CD4-positive, alpha-beta memory T cell (primary cell): ENCODE measurements at places on chromosomes 2 and 18. TPM values are rescaled to one million over a fixed set of nuclear protein-coding genes. Genes with fewer than 3 reads are reported as not detected.

KCNIP3 gene
- polyA plus RNA-seq, result not detected

OBSL1 gene
- not detected for polyA plus RNA-seq

CPLX4 gene
- polyA plus RNA-seq, result not detected

CRYGC gene
- not detected for polyA plus RNA-seq

SCN1A gene
- polyA plus RNA-seq, result not detected

SH3BP4 gene
- polyA plus RNA-seq, result not detected

IRS1 gene
- polyA plus RNA-seq, result 0.03 TPM

XDH gene
- not detected for polyA plus RNA-seq

DNA sequence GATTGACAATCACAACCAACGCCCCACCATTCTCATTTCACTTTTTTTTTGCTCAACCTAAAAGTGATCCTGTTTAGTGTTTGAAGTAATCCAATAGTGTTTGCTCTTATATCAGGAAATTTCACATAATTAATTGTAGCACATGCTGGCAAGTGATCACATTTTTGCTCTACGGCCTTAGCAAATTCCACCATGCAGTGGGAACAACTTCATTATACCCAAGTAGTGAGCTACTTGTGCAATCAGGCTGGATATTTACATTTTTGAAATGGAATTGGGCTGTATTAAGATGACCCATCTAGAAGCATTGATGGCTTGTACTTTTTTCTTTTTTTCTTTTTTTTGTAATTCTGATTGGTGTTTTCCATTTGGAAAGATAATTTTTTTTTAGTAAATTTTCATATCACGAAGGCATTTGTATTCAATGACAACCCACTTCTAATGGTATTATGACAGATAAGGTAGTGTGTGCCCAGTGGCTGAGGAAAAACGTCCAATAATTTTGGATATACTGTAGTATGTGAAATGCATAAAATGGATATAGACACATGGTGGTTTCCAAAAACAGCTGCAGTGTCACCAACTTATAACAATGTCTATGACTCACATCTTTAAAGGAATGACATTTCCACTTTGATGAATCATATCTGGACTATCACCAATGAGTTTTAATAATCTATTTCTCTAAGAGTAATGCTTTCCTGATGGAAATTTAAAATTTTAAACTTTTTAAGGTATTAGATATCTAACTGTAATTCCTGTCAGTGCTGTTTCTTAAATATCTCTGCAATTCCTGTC lies 130.6 kb downstream of the COL6A3 start:
- H3K36me3 ChIP-seq, result no peaks in the 10 kb centered on the region
- no peaks in the 10 kb centered on the region for H3K4me1 ChIP-seq
- no peaks in the 10 kb centered on the region for H3K27me3 ChIP-seq
- no peak overlapping the region for H3K4me3 ChIP-seq

- no peaks in the 10 kb centered on the region for H3K36me3 ChIP-seq
- H3K4me3 ChIP-seq, result peak overlapping the region; percentile 60
- peak overlapping the region; percentile 61 for H3K27ac ChIP-seq
- peaks cover 17% of the 10 kb centered on the region for H3K4me1 ChIP-seq
- no peaks in the 10 kb centered on the region for H3K27me3 ChIP-seq
Observed at GRCh38 chr2:36597003-36597531, 901 bp downstream of the FEZ2 start.

DNA sequence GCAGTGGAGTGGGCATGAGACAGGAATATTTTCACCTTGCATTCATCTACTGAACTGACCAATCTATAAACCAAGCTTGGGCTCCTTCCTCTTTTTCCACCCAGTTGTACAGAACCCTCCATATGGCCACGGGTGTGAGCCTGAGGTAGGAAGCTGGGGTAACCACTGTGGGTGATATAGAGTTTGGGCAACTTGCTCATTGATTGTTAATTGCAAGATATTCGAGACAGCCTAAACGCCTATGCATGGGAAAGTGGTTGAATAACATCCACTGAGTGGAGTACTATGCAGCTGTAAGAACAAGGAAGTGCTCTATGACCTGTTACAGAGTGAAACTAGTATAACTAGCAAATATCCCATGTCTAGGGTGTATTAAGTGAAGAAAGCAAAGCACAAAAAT lies 7.3 kb upstream of the VAPA start:
- H3K4me1 ChIP-seq, result no peaks in the 10 kb centered on the region
- DNase-seq, result no peak
- H3K27ac ChIP-seq, result no peak overlapping the region

- no peaks in the 10 kb centered on the region for H3K27me3 ChIP-seq
- H3K4me3 ChIP-seq, result no peak overlapping the region
- H3K4me1 ChIP-seq, result peaks cover 15% of the 10 kb centered on the region
- no peaks in the 10 kb centered on the region for H3K36me3 ChIP-seq
- no peak for DNase-seq
Observed at GRCh38 chr2:241942416-241943208, 73.1 kb downstream of the RTP5 start.

DNA sequence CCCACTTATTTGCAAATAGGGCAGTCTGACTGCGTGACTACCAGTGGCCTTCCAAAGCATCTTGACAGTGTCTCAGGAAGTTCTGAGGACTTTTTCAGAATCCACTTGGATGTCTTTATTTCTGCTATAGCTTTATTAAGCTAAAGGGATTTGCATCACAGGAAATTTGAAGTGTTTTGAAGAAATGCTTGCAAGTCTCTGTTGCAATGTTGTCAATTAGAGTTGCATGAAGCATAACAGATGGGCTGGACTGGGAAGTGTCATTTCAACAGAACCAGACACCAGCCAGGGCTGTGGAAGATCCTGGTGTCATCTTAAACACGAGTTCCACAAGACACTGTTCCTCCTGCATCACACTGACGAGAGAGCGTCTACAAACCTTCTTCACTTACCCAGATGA lies 224.5 kb downstream of the EN1 start:
- H3K4me1 ChIP-seq, result no peaks in the 10 kb centered on the region
- no peak overlapping the region for H3K27ac ChIP-seq
- H3K27me3 ChIP-seq, result no peaks in the 10 kb centered on the region
- no peak overlapping the region for H3K4me3 ChIP-seq

GRCh38 chr2:222418739-222419138 lies 5.6 kb upstream of the SGPP2 start:
- no peak overlapping the region for H3K27ac ChIP-seq
- no peak for DNase-seq
- H3K27me3 ChIP-seq, result no peaks in the 10 kb centered on the region
- H3K36me3 ChIP-seq, result no peaks in the 10 kb centered on the region
- no peak overlapping the region for H3K4me3 ChIP-seq
- H3K4me1 ChIP-seq, result peaks cover 8% of the 10 kb centered on the region

- DNase-seq, result no peak
- H3K27ac ChIP-seq, result no peak overlapping the region
- H3K36me3 ChIP-seq, result no peaks in the 10 kb centered on the region
- no peak overlapping the region for H3K4me3 ChIP-seq
- H3K4me1 ChIP-seq, result no peaks in the 10 kb centered on the region
Observed at GRCh38 chr18:55166260-55166598, 207.0 kb upstream of the CCDC68 start.

- no peaks in the 10 kb centered on the region for H3K27me3 ChIP-seq
- no peak overlapping the region for H3K4me3 ChIP-seq
- H3K36me3 ChIP-seq, result no peaks in the 10 kb centered on the region
- H3K27ac ChIP-seq, result no peak overlapping the region
- no peaks in the 10 kb centered on the region for H3K4me1 ChIP-seq
Observed at GRCh38 chr2:155871940-155872339, 460.6 kb downstream of the NR4A2 start.

- H3K36me3 ChIP-seq, result peaks cover 7% of the 10 kb centered on the region
- H3K27ac ChIP-seq, result peak overlapping the region; percentile 84
- H3K4me3 ChIP-seq, result no peak overlapping the region
- H3K27me3 ChIP-seq, result no peaks in the 10 kb centered on the region
Observed at GRCh38 chr18:77051581-77052296, 80.8 kb downstream of the MBP start.

GRCh38 chr18:8658858-8659485 lies 46.4 kb upstream of the MTCL1 start:
- no peak for DNase-seq
- no peaks in the 10 kb centered on the region for H3K36me3 ChIP-seq
- H3K27me3 ChIP-seq, result peaks cover 4% of the 10 kb centered on the region
- H3K4me3 ChIP-seq, result no peak overlapping the region
- no peaks in the 10 kb centered on the region for H3K4me1 ChIP-seq

GRCh38 chr2:231687133-231687852 lies 21.0 kb upstream of the PTMA start:
- H3K27me3 ChIP-seq, result peaks cover 3% of the 10 kb centered on the region
- no peaks in the 10 kb centered on the region for H3K4me1 ChIP-seq
- no peak overlapping the region for H3K27ac ChIP-seq
- no peak overlapping the region for H3K4me3 ChIP-seq

DNA sequence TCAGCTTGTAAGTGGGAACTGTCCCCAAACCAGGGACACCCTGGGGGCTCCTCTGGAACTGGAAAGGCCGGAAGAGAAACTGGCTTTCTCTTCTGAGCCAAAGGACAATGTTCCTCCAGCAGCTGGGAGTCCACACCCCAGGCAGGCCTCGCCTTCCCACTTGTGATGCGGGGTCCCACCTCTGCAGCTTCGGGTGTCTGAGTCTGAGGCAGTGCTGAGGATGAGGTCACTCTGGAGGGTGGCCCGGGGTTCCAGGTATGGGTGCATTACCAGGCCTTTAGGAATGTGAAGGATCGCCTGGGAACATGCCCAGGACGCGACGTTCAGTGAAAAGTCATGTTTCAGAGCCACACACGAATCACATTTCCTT lies 18.2 kb upstream of the BOK start:
- H3K4me3 ChIP-seq, result no peak overlapping the region
- H3K27ac ChIP-seq, result no peak overlapping the region
- H3K36me3 ChIP-seq, result no peaks in the 10 kb centered on the region

DNA sequence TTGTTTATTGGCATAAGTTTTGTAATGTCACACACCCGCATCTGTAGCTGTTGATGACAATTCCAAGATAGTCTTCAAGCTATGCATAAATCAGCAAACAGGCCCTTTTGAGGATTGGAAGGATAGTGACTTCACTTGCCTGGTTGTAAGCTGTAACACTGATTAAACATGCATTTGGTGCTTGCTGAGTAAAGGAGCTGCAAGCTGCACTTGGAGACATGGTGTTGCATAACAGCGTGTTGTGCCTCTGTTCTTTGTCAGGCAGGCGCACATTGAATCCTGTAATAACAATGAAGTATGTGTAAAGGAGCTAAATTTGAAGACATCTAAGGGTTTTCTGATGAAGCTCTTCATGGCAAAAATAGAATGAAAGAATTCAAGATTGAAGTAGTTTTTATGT lies 68.7 kb upstream of the TTC27 start:
- no peak for DNase-seq
- H3K4me3 ChIP-seq, result no peak overlapping the region
- no peak overlapping the region for H3K27ac ChIP-seq
- H3K36me3 ChIP-seq, result peaks cover 6% of the 10 kb centered on the region
- H3K27me3 ChIP-seq, result no peaks in the 10 kb centered on the region

- H3K4me3 ChIP-seq, result no peak overlapping the region
- H3K4me1 ChIP-seq, result no peaks in the 10 kb centered on the region
- no peak overlapping the region for H3K27ac ChIP-seq
- H3K27me3 ChIP-seq, result no peaks in the 10 kb centered on the region
- DNase-seq, result no peak
- no peaks in the 10 kb centered on the region for H3K36me3 ChIP-seq
Observed at GRCh38 chr2:202022755-202023154, 10.9 kb upstream of the FZD7 start.

DNA sequence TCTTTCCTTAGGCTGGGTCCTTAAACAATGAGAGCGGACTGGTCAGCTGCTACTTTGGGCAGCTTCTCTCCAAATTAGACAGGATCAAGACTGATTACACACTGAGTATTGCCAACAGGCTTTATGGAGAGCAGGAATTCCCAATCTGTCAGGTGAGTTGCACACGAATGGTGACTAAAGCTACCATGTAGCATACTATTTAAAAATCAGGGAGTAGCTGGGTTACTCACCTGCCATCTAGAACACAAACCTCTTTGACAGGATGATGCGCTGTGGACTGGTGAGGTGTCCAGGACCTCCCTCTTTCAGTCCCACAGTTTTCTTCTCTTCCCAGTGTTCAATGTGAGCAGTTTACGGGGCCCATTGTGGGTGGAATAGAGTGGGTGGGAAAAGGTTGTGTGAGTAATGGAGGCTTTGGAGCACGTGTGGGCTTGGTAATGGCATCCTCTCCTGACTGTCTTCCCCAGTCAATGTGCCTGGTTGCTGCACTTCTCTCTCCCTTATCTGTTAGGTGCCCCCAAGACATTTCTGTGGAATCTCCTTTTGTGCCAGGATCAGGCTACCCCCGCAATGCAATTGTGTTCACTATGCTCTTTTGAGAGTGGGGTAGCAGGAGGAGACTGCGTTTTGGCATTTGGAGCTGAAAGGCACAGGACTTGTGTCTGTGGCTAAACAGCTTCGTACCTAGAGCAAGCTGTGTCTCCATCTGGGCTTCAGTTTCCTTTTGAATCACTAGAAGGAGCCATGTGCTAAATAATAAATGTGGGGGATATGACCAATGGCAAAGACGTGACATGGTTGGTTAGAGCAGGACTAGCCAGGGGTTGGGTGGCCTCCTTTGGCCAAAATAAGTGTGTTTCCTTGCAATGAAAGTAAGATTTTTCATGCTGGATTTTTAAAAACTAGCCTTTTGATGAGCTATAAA lies 17.7 kb downstream of the SERPINB12 start:
- no peaks in the 10 kb centered on the region for H3K36me3 ChIP-seq
- H3K4me1 ChIP-seq, result no peaks in the 10 kb centered on the region
- DNase-seq, result no peak
- no peaks in the 10 kb centered on the region for H3K27me3 ChIP-seq
- H3K4me3 ChIP-seq, result no peak overlapping the region

- no peak overlapping the region for H3K27ac ChIP-seq
- no peaks in the 10 kb centered on the region for H3K4me1 ChIP-seq
- H3K36me3 ChIP-seq, result no peaks in the 10 kb centered on the region
Observed at GRCh38 chr18:9868857-9869714, 16.7 kb upstream of the TXNDC2 start.

DNA sequence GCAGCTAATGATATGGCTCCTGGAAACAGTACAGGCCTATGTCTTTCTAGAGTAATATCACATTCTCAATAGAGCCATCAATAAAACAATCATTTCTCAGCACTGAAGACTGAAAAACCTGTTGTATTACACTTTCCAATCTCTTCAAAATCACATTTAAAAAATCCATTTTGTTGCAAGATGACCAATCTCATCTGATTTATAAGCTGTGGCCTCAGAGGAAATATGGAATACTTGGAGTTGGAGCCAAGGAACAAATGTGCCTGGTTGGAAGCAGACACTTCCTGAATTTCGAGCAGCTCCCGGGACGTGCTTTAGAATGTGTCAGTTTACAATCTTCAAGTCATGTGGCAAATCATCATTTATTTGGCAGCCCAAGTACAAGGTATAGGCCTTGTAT lies 114.5 kb downstream of the ADCYAP1 start:
- H3K4me3 ChIP-seq, result no peak overlapping the region
- H3K36me3 ChIP-seq, result no peaks in the 10 kb centered on the region
- H3K27ac ChIP-seq, result no peak overlapping the region
- DNase-seq, result no peak

- H3K4me3 ChIP-seq, result no peak overlapping the region
- DNase-seq, result no peak
- H3K4me1 ChIP-seq, result no peaks in the 10 kb centered on the region
Observed at GRCh38 chr18:77015771-77016710, 116.5 kb downstream of the MBP start.

DNA sequence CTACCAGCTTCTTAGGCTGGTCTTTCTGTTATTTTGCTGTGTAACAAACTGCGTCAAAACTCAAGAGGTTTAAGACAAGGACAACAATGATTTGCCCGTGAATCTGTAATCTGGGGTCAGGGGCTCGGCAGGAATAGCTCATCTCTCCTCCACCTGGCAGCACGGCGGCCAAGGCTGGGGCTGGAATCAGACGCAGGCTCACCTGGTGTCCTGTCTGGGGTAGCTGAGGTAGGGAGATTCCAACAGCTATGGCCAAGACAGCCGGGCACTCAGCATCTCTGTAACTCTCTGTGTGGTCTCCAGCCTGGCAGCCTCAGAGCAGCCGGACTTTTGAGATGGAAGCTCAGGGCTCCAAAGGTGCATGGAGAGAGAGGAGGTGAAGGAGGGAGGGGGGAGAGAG lies 42.3 kb downstream of the DNER start:
- no peaks in the 10 kb centered on the region for H3K4me1 ChIP-seq
- no peaks in the 10 kb centered on the region for H3K27me3 ChIP-seq
- H3K27ac ChIP-seq, result no peak overlapping the region
- no peaks in the 10 kb centered on the region for H3K36me3 ChIP-seq
